Activated CD4-positive, alpha-beta T cell treated with anti-CD3 and anti-CD28 coated beads for 1 hour (primary cell): ENCODE measurements at places on chromosomes 3 and 15.

DNA sequence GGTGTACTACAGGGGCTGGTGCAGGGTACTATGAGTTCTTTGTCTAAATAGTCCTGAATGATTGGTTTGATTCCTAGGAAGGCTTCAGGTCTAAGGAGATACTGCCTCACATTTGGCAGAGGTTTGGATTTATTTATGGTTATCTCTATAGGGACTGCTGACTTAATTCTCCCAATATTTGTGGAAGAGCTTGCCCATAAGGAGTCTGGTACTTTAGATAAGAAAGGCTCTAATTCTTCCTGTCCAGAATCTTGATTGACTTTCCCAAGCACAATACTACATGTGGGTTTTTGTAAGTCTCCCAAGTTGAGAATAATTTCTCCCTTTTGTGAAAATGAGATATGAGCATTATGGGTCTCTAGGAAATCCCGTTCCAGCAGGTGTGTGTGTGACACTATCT, 36.7 kb upstream of the AP4E1 start:
- no peak for DNase-seq

DNA sequence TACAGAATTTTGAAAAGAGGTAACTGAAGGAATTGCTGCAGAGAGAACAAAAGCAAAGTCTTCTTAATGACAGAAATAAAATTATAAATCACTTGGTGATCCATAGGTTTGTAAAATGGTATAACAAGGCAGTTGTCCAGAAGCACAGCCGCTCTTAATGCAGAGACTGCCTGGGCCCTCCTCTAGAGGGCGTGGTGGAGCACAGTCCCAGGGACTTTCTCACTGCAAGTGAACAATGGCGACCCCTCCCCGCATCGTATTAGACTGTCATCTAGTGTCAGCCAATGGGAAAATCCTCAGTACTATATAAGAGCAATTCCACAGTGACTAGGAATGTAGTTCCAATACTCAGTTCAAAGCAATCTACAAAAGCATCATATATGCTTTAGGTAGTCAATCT, 26.4 kb upstream of the ZBED2 start:
- DNase-seq = no peak

GRCh38 chr3:190081389-190081788, 39.3 kb downstream of the P3H2 start:
- no peak for DNase-seq

GRCh38 chr15:42118650-42119445, 24.5 kb upstream of the PLA2G4D start:
- DNase-seq = no peak

DNA sequence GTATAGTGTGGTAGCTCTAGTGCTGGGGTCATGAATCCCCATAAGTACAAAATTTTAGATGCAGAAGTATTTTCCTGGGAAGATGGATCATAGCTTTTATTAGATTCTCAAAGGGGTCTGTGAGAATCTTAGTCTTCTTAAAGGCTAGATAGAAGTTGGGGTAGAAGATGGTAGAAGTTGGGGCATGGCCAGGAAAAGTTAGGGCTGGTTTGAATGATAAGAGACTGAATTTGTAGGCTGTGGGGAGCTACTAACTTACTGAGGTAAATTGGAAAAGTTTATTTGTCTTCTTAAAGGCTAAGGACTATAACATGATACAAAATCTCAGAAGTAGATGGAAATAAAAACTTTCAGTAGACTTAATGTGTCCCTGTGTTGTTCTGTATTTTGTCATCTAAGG, 1.6 kb upstream of the UBE2Q2 start:
- no peak for DNase-seq

DNA sequence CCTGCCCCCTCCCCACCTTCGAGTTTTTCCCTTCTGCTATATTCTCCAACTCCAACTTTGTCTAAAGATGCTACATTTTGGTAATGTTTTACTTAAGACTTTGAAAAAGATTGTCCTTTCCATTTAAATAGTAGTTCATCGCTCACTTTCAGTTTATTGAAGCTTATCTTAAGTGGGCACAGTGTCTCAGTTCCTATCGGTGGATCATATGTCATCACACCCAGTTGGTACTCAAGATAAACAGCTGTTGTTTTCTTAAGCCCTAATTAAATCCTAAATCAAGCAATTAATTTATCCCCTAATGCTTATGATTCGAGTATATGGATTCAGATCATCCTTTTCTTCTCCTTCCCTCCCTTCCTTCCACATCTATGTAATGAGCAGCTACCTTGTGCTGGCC, 210.7 kb downstream of the TLE3 start:
- no peak for DNase-seq

DNA sequence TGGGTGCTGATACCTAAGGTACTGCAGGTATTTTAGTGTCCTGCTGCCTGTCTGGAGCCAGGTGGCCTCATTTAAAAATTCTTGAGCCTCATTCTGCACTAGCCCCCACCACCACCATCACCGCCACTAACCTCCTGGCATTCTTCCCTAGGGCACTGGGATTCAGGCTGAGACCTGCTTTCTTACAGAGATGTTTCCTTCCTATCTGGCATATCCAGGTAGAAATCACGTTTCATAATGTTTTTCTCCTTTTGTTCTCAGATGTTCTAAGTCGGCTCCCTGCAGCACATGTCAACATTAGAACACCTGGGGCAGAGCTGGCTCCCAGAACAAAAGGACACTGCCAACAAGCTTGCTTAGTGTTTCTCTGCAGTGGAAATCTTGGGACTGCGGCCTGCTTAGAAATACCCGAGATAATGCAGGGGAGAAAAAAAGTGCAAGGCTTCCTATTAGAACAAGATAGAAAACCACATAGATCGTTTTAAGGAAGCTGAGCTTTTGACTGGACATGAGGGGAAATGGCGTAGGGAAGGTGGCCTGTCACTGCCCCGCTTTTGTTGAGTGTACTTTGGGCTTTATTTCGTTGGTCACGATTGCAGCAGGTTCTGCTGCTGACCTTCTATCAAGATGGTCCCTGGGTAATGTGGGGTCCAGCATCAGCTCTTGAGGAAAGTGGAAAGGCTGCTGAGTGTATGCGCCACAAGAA, 59.6 kb upstream of the PPARG start:
- no peak for DNase-seq

GRCh38 chr15:74428970-74429780, 4.6 kb downstream of the SEMA7A start:
- no peak for DNase-seq

DNA sequence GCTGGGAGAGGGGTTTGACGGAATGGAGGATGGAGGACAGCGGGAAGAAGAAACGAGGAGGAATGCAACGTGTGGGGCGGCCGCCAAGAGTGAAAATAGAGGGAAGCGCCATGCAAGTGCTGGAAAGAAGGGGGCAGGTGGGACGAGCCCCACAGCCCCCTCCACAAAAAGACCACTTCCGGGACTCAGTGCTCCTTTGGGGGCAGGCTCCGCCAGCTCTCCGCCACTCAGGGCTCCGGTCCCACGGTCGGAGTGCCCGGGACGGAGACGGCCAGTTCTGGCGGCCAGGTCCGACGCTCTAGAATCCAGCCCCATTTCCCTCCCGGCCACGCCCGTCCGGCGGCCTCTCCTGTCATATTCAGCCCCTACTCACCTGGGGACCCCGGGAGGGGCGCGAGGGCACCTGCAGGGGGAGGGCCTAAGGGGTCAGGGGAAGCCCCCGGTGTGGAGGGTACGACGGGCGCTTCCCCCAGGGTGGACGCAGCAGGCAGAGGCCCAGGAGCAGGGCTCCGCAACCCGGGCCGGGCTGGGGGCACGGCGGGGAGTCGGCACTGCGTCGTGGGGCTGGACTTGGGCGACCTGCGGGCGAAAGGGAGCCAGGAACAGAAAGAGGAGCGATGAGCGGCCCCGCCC, 25.5 kb upstream of the CSPG4 start:
- no peak for DNase-seq

DNA sequence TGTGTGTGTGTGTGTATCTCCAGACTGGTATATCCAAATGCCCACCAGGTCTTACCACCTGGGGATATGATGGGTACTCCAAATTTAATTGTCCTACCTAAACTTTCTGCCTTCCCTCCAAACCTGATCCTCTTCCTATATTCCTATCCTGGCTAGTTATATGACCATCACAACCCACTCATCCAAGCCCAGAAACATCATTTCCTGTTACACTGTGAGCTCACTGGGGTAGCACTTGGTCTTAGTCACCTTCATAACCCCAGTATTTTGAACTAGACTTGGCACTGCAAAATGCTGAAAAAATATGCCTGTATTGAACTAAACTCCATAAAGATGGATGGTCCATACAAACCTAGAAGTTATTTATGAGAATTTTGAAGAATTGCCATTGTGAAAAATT, 178.8 kb upstream of the EIF1B start:
- DNase-seq = no peak

DNA sequence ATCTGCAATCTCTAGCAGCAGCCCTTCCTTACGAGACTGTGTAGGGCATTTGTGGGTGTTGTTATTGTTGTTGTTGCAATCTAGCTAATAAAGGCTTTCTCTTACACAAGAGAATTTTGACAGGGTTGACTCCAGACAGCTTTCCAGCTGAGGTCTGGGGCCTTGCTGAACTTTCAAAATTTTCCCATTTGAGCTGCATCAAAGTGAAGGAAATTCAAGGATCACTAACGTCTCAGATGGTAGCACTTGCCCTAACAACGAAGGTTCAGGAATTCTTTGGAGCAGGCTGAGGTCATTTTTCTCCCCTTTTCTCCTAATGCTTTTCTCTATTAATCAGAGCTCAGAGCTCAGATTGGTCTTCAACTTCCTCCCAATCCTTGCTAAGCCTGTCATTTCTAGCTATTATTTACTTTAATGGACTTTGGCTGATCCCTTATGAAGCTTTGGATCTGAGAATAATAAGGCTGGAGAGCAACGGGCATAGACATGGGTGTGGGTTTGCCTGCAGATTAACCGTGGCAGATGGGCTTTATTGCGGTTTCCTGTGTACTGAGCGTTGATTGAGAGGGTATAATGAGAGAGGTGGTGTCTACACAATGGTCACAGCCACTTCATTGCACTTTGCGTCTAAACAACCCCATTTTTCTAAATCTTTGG, 614.0 kb upstream of the AGTR1 start:
- DNase-seq = no peak

- DNase-seq = no peak
Observed at GRCh38 chr3:180267202-180267843, 230.6 kb upstream of the PEX5L start.

GRCh38 chr15:82181371-82181770, 81.2 kb downstream of the EFL1 start:
- no peak for DNase-seq

GRCh38 chr15:40338921-40339620, 1.7 kb downstream of the CCDC9B start:
- DNase-seq = no peak

DNA sequence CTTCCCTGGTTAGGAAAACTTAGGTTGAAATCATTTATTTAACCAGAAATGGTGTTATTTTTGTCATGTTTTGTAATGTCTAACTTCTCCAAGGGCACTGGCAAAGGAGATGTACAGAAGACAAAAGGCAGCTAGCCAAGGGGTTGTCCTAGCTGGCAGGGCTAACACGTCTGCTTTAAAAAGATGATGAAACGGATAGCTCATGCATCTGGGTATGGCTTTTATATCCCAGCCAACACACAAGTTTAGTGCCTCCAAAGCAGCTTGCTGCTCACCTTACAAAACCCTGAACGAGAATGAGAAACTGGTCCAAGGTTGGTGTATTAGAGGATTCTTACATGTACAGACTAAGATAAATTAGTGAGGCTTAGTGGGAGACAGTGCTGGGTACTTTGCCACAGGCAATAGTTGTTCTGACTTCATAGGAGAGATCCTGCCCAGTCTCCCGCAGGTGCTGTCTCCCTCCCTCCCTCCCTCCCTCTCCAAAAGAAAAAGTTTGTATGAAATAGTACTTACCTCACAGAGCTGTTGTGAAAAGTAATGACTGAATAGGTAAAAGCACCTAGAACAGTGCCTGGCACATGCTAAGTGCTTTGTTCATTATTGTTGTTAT, 47.8 kb downstream of the KCNMB2 start:
- no peak for DNase-seq

GRCh38 chr3:12150112-12150511, 8.6 kb downstream of the TIMP4 start:
- no peak for DNase-seq

DNA sequence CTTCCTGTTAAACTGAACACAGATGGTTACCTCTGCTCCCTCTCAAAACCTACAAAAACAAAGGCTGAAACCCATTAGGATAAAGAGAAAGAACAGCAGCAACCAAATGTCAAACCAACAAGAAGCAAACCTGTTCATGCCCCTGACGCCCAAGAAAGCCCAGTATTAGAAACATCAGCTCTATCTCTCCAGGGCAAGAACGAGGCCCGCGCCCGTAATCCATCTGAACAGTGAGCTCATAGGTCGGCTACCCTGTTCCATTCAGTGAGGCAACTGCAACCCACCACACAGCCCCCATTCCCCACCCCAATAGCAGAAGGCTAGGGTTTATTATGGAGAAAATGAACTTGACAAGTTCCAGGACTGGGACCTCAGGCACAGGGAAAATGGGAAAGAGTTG, 10.0 kb downstream of the LSG1 start:
- DNase-seq = no peak

GRCh38 chr3:127652246-127652995, 20.3 kb upstream of the ABTB1 start:
- no peak for DNase-seq

DNA sequence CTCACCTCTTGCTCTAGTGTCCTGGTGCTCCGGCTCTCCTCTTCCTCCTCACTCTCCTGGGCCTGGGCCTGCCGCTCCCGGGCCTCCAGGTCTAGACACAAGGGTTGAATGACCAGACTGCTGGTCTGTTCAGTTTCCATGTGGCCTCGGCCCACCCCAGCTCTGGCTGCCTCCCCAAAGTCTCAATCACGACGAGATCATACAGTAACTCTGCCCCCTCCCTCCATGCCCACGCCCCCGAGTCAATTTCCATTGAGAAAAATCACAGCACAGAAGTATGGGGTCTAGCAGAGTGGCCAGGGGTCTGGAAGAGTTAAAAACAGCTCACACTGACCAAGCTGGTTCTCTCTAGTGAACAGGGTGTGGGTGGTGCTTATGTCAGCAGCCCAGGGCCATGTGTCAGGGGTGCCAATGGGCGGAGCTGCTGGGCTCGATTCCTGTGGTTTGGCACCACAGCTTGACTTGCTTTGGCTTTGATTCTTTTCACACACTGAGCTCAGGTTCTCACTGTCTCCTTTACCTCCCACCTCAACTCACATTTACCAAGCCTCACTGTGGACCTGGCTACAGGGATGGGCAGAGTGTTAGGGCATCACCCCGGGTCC, 6.9 kb downstream of the C15orf62 start:
- no peak for DNase-seq

- no peak for DNase-seq
Observed at GRCh38 chr15:39302936-39303335, 277.9 kb upstream of the THBS1 start.

GRCh38 chr3:110736332-110736731, 335.3 kb upstream of the NECTIN3 start:
- no peak for DNase-seq

GRCh38 chr3:119376758-119377157, 82.6 kb downstream of the ARHGAP31 start:
- DNase-seq = no peak
